ENCODE measurements at places on chromosomes 1 and 21.

DNA sequence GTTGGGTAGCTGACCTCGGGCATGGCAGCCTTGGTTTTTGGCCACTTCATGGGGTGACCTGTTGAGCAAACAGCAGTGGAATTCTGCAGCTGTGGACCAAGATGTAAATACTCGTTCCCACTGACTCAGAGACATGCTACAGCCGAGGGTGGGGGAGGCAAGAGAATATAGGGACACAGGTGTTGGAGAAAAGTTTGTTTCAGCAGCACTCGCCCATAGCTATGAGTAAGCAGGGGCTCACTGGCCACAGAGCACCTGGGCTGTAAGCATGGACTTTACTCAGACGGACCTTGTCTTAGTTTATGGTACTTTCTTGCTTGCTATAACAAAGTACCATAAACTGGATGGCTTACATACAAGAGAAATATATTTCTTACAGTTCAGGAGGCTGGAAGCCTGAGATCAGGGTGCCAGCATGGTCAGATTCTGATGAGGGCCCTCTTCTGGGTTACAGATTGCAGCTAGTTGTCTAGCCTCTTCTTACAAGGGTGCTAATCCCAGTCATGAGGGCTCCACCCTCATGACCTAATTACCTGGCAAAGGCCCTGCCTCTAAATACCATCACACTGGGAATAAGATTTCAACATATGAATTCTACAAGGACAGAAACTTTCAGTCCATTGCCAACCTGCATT, 437.2 kb upstream of the DAB1 start:
- DNase-seq: no peak

GRCh38 chr1:111672331-111672730, 52.7 kb downstream of the RAP1A start:
- no peak for DNase-seq

GRCh38 chr1:216566641-216567205, 143.5 kb upstream of the USH2A start:
- no peak for DNase-seq

- no peak for DNase-seq
Observed at GRCh38 chr1:96596226-96596922, 125.2 kb upstream of the PTBP2 start.

GRCh38 chr1:154784924-154785531, 85.1 kb downstream of the KCNN3 start:
- DNase-seq: no peak

DNA sequence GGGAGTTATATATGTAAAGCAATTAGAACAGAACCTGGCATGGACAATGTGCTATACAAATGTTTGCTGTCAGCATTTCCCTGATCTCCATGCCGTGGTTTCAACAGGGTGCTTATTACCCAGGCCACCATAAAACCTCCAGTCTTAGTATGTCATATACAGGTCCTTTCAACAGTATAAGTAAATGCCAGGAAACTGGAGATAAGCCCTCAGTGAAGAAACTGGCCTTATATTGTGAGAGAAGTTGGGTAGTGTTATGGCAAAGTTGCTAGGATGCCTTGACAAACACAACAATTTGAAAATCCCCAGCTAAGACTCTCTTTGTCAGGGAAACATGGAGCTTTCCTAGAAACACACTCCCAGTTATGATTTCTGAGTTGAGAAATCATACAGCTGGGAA, 850.2 kb upstream of the ADAMTS5 start:
- DNase-seq: no peak

DNA sequence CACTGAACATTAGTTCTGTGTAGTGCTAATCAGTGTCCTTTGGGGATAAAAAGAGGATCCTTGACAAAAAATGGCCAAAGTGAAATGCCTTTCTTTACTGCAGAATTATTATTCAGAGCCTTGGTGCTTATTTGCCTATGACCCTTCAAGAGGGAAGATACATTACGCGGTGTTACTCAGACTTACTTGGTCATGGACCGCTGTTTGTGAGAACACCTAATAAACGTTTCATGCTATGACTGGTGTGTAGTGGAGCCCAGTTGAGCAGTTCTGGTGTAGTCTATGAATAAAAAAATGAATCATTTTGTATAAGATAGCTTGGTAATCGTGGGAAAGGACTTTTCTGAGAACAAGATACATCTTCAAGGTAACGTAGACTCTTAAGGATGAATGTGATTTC, 8.3 kb downstream of the NFYC start:
- DNase-seq: no peak

DNA sequence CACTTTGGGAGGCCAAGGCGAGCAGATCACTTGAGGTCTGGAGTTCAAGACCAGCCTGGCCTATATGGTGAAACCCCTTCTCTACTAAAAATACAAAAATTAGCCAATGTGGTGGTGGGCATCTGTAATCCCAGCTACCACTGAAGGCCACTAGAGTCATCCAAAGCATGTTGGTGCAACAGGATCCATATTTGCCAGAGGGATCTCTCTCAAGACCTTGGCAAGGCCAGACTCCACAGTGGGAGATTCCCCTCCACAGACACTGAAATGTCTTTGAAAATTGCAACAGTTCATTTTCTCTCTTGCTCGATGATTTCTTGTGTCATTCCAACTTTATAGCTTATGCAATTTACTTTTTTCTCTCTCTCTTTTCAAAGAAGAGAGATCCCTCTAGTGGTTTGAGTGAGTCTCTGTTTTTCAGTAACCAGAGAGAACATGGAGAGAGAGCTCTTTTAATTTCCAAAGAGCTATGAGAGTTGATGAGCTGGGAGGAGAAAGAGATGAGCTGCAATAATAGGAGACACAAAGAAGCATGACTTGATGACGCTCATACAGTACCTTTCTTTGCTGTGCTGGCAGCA, 176.8 kb upstream of the USP25 start:
- no peak for DNase-seq

DNA sequence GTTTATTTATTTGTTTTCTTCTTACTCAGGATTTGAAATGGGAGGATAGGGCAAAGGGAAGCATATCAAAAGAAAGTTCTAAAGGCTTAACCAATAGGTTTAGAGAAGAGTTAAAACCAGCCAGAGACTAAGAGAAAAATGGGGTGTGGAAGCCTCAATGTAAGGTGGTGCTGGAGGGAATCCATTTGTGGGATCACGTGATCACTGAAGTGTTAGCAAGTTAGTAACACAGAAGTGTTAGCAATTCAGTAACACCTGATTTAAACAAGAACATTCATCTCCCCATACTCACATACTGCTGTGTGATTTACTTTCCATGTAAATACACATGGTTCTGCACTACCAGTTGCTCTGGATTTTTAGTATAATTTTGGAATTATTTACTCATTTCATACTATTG, 451.2 kb downstream of the DISC1 start:
- DNase-seq: no peak

GRCh38 chr21:23986214-23986613, 1621.1 kb downstream of the MRPL39 start:
- no peak for DNase-seq
